ENCODE measurements at places on chromosomes 11 and 22.

DNA sequence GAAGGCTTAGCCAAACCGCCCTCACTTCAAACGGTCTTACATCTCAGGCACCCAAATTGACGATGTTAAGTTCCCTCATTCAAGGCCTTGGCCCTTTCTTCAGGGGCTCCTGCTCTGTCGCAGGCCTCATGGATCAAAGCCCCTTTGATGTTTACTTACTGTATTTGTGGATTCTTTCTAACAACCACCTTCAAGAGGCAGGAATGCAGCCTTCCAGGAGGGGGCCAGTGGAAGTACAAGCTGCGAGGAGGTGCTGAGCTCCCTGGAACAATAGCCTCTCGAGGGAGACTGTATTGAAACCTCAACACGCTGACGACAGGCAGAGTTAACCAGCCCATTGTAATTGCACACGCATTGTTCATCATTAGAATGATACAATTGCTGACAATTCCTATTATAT is 209.1 kb downstream of the ST3GAL4 start:
- no peak for DNase-seq

GRCh38 chr11:124942466-124943253 is 6.8 kb upstream of the HEPACAM start:
- DNase-seq = no peak

- DNase-seq = no peak
Observed at GRCh38 chr11:79173615-79174014, 267.2 kb downstream of the TENM4 start.

DNA sequence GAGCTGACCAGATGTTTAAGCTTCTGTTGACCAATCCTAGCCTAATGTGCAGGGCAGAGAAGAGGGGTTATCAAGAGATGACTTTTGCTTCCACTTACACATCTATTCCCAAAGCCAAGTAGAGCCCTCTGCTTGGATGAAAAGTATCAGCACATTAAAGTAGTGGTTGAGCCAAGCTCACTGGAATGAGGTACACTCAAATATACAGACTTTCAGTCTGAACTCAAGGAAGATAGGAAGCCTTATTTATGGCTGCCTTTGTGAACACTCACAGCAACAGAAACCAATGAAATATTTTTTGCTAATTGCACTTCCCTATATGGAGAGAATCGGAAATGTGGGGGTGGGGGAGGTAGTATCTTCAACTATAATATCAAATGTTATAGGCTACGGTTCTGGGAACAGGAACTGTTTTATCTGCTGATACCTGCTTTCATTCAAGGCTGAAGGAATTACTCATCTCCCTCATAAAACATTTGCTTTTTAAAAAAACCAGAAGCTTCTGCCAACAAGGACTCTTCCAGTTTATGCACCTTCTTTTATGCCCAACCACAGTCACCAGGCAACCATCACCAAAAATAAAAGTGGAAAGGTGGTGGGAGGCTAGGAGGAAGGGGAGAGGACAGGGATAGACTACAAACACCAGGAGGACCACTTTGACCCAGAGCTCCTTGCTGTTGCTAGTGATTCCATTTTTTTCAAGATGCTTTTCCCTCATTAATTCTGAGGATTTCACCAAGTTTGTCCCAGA is 91.2 kb downstream of the CLPB start:
- DNase-seq = no peak

DNA sequence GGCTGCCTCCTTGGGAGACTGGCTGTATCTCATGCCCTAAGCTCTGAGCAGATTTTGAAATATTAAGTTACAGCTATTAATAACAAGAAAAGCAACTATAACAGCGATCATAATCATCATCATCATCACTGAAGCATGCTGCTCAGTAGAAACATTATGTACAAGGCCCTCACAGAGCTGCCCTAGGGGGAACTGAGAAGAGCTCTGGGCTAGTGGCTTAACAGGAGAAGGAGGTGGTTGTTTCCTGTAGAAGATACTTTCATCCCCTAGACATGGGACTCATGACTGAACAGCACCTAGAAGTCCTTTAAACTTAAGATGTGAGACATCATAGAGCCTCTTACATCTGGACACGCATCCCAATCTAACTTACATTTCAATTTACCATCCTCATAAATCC is 332.8 kb upstream of the PLET1 start:
- DNase-seq = no peak

- no peak for DNase-seq
Observed at GRCh38 chr11:120131941-120132644, 5.8 kb downstream of the TRIM29 start.

- DNase-seq = no peak
Observed at GRCh38 chr11:81744336-81745116, 989.1 kb downstream of the FAM181B start.

- DNase-seq = no peak
Observed at GRCh38 chr11:73404048-73404447, 27.8 kb downstream of the RELT start.

DNA sequence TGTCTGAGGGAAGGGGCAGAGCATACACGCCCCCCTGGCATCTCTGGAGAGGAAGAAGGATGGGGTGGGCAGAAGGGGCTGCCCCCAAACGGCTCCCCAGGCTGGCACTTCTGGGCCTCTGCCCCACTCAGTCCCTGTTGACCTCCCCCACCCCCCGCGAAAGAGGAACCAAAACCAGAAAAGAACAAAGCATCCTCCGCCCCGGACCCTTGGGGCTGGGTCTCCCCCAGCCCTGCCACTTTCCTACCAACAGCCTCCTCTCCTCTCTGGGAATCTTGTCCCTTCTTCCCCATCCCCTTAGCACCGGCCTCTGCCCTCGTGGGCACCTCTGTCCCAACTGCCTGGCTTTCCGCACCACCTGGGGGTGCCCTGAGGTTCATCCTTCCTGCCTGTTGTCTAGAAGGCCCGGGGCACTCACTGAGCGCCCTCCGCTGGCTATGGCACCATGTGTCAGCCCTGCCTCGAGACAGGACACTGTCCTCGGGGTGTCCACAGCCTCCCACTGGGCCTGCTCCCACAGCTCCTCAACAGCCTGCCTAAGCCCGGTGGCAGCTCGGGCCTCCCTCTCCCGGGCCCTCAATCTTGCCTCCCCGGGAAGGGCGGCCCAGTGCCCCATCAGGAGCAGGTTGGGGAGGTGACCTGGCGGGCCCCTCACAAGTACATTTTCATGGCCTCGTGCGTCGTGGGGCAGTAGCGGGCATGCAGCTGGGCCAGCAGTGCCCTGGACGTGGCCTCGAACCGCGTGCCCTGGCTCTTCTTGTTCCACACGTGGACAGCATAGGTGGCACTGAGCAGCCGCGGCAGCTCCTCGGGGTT is 28.2 kb downstream of the A4GALT start:
- DNase-seq = no peak

- no peak for DNase-seq
Observed at GRCh38 chr11:61710019-61710418, 29.8 kb downstream of the DAGLA start.

- no peak for DNase-seq
Observed at GRCh38 chr11:103862094-103862801, 174.2 kb upstream of the DDI1 start.
